Uterine smooth muscle cell (primary cell): ENCODE measurements at places on chromosomes 3 and 15. TPM values are rescaled to one million over a fixed set of nuclear protein-coding genes. Genes with fewer than 3 reads are reported as not detected.

Gene CCR4
- total RNA-seq: not detected in 2 replicates

Gene TM4SF1
- total RNA-seq: 65.1 and 287 TPM in 2 replicates

Gene MOBP
- total RNA-seq: under 0.01 TPM in 2 replicates

Gene EAF1
- total RNA-seq: 22.0 and 24.0 TPM in 2 replicates

Gene CCR9
- total RNA-seq: not detected in 2 replicates

Gene CISH
- total RNA-seq: 0.44 and 0.62 TPM in 2 replicates

Gene CD86
- total RNA-seq: under 0.01 TPM in 1 of 2 replicates, not detected in the other

Gene AP3B2
- 0.22 and 0.75 TPM in 2 replicates for total RNA-seq

Gene IL20RB
- 1.8 and 3.2 TPM in 2 replicates for total RNA-seq

Gene ZNF662
- total RNA-seq: 1.9 and 2.4 TPM in 2 replicates

Gene TMOD3
- 39.1 and 43.3 TPM in 2 replicates for total RNA-seq

Gene RNU5B-1
- not detected in 2 replicates for total RNA-seq

Gene PRR23C
- total RNA-seq: not detected in 2 replicates

Gene ASB14
- under 0.01 TPM in 1 of 2 replicates, not detected in the other for total RNA-seq

Gene GHSR
- total RNA-seq: 0.12 TPM in 1 of 2 replicates, not detected in the other

Gene DNAH12
- under 0.01 and 0.12 TPM in 2 replicates for total RNA-seq

Gene ZNF860
- 0.37 and 0.66 TPM in 2 replicates for total RNA-seq

Gene STAC
- 7.7 and 10.2 TPM in 2 replicates for total RNA-seq
